ENCODE measurements at places on chromosomes 11 and 22.

GRCh38 chr11:71485466-71485865 is 32.5 kb downstream of the NADSYN1 start:
- H3K4me3 ChIP-seq, result no peak overlapping the region
- no peak for DNase-seq
- H3K4me1 ChIP-seq, result peaks cover 9% of the 10 kb centered on the region
- H3K36me3 ChIP-seq, result peaks cover 37% of the 10 kb centered on the region

DNA sequence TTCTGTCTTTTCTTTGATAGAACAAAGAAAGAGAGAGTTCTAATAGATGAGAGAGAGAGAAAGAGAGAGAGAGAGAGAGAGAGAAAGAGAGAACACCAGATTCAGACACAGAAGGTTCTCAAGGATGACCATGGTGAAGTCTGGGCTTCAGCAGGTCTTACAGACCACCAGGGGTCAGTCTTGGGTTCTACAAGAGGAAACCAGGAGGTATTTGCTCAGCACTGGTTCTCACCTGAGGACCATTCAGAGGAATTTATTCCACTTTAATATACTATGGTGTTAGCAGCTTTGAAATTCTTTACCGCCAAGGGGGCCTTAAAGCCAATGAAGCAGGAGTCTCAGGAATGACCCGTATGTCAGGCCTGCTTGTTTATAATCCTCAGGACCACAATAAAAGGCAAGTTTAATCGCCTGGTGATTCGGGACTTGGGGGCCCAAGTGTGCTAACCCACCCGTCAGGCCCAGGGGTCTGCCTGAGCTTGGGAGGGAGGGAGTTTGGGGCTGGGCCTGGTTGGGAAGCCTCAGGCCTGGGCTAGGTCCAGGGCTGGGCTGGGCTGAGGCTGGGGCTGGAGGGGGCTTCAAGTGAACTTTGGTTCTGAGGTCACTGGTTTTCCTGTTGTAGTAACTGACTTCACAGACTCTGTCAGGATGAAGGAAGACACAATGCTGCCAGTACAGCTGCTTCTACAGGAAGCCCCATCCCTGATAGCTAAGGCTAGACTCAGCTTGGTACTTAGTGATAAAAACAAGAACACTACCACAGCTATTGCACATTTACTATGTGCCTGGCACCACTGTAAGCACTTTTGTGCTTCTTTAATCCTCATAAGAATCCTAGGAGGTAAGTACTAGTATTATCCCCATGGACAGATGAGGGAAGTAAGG is 179.2 kb upstream of the ZBED5 start:
- H3K27me3 ChIP-seq, result no peaks in the 10 kb centered on the region
- peak overlapping the region; percentile 58 for H3K27ac ChIP-seq
- H3K4me1 ChIP-seq, result peaks cover 11% of the 10 kb centered on the region

GRCh38 chr11:82903843-82904586 is 2.5 kb downstream of the DDIAS start:
- no peaks in the 10 kb centered on the region for H3K27me3 ChIP-seq
- H3K27ac ChIP-seq, result no peak overlapping the region

GRCh38 chr11:44600839-44601383 is 35.4 kb downstream of the CD82 start:
- H3K4me3 ChIP-seq, result no peak overlapping the region
- H3K27ac ChIP-seq, result peak overlapping the region; percentile 31
- H3K27me3 ChIP-seq, result no peaks in the 10 kb centered on the region
- H3K36me3 ChIP-seq, result peaks cover 87% of the 10 kb centered on the region
- H3K4me1 ChIP-seq, result peaks cover 14% of the 10 kb centered on the region
- no peak for DNase-seq

GRCh38 chr11:70481625-70482528 is 83.5 kb downstream of the CTTN start:
- no peak overlapping the region for H3K27ac ChIP-seq
- no peaks in the 10 kb centered on the region for H3K4me1 ChIP-seq
- H3K36me3 ChIP-seq, result no peaks in the 10 kb centered on the region
- no peak for DNase-seq
- no peak overlapping the region for H3K4me3 ChIP-seq

DNA sequence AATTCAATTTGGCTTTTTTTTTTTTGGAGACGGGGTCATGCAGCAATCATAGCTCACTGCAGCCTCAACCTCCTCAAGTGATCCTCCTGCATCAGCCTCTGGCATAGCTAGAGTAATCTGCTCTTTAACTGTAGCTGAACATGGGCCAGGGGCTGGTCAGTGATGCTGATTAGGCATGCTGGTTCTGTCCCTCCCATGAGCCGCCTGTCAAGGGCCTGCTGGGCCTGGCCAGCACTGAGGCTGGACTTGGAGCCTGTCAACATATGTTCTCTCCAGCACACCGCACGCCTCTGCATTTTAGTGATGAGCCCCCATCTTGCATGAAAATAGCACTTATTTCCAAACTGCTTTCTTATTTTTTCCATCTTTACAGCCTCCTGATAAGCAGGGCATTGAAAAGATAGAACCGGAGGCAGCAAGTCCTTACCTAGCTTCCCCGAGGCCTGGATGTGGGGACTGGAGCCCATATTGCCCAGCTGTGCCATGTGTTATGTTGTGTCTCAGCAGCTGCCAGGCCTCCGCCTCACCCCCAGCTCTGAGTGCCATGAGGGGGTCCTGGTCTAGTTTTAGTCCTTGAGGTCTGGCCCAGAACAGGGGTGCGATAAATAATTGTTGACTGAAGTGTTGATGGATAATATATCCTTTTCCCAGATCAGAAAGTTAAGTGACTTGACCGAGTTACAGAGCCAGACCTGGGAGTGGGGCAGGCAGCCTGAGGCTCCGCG is 80.0 kb downstream of the CTTN start:
- H3K36me3 ChIP-seq, result no peaks in the 10 kb centered on the region
- H3K4me3 ChIP-seq, result no peak overlapping the region
- DNase-seq, result no peak

DNA sequence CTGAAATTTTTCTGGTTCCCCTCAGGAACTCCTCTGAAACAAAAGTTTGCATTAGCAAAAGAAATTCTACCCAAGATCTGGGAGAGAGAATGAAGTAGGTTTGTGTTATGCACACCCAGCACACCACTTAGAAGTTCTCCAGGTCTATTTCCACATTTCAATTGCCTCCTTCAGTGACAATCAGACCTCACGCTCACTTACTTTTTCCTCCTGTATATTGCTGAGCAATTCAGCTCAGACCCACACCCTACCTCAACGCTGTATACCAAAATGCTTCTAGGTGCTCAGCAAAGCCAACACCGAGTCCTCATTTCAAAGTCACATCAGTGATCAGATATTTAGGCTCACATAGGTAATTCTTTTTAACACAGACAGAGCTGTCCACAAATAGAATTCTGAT is 19.2 kb downstream of the MRGPRX3 start:
- no peaks in the 10 kb centered on the region for H3K4me1 ChIP-seq
- no peaks in the 10 kb centered on the region for H3K36me3 ChIP-seq
- H3K4me3 ChIP-seq, result no peak overlapping the region
- peaks cover 7% of the 10 kb centered on the region for H3K27me3 ChIP-seq

- no peak overlapping the region for H3K27ac ChIP-seq
- no peaks in the 10 kb centered on the region for H3K27me3 ChIP-seq
- H3K36me3 ChIP-seq, result peaks cover 43% of the 10 kb centered on the region
- no peaks in the 10 kb centered on the region for H3K4me1 ChIP-seq
Observed at GRCh38 chr11:121522043-121522941, 69.5 kb upstream of the SORL1-AS1 start.

DNA sequence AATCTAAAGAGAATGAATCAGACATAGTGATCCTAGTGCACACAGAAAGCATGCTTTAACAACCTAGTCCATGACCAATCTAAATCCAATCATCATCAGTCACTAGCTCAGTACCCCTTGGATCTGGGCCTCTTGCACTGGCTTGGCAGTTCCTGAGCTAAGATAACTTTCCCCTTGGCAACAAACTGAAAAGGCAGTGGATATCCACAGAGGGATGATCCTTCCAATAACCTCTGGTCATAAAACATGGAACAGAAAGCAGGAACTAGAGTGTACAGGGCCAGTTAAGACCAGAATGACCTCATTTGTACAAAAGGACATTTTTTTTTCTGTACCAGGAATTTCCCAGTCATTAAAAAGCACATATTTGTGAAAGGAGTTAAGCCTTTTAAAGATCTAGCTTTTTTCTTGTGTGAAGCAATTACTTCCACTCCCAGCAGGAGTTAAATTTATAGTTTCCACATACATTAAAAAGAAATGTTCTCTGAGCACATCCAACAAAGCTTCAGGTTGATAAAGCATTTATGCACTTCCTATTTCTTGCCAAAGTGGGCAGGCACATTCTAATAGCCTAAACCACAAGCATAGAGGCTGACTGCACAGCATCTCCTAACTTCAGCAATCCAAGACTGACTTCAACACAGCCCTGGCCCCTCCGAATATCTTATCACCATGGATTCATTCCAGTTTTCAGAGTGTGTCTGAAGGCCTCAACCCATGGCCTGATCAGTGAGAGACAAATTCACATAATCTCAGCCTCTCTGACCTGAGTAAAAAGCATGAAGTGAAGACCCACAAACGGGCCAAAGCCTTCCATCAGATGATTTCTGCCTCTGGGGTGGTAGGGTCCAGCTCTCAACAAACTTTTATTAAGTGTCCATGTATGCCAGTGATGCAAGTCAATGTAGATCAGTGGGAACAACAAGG is 29.9 kb downstream of the GUCY1A2 start:
- H3K27ac ChIP-seq, result peak overlapping the region; percentile 59
- H3K36me3 ChIP-seq, result no peaks in the 10 kb centered on the region
- H3K4me3 ChIP-seq, result no peak overlapping the region
- H3K27me3 ChIP-seq, result no peaks in the 10 kb centered on the region

- H3K36me3 ChIP-seq, result no peaks in the 10 kb centered on the region
- H3K27me3 ChIP-seq, result no peaks in the 10 kb centered on the region
- H3K4me1 ChIP-seq, result no peaks in the 10 kb centered on the region
- H3K27ac ChIP-seq, result no peak overlapping the region
- no peak overlapping the region for H3K4me3 ChIP-seq
Observed at GRCh38 chr11:110728883-110729282, 16.6 kb upstream of the ARHGAP20 start.

DNA sequence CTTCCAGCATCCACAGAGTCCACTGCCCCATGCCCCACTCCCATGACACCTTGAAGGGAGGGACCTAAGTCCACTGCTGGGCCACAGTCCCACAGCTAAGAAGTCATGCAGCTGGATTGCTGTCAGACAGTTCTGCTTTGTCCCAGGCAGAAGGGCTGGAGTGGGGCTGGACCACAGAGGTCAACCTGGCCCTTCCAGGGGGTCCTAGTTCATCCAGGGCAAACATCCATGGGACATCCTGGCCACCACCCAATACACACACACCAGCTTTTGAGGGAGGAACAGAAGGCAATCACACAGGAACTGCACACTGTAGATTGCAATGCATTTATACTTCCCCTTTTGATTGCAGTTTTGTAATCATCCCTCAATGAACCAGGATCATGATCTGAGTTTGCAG is 11.3 kb upstream of the APOL4 start:
- no peak for DNase-seq
- H3K27ac ChIP-seq, result no peak overlapping the region
- no peaks in the 10 kb centered on the region for H3K4me1 ChIP-seq

- H3K4me3 ChIP-seq, result no peak overlapping the region
- peaks cover 93% of the 10 kb centered on the region for H3K27me3 ChIP-seq
- no peaks in the 10 kb centered on the region for H3K36me3 ChIP-seq
- H3K4me1 ChIP-seq, result peaks cover 8% of the 10 kb centered on the region
- no peak for DNase-seq
Observed at GRCh38 chr11:69909561-69910518, 90.6 kb upstream of the FGF3 start.

DNA sequence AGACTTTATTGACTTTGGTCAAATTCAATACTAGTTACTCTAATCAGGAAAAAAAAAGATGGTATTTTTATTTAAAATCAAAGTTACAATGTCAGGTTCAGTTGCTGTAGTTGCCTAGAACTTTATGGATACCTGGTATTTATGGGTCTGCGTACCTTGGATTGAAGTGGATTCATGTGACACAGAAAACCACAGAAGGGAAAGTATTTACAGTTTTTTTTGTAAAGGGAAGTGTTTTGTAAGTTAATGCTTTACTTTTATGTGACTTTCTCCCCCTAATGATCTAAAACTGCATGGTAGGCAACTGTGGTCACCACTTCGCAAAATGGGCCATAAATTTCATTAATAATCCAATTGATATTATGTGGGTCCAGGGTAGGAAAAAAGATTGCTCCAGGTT is 65.2 kb upstream of the ADA2 start:
- H3K4me1 ChIP-seq, result no peaks in the 10 kb centered on the region
- no peaks in the 10 kb centered on the region for H3K36me3 ChIP-seq
- DNase-seq, result no peak
- no peak overlapping the region for H3K4me3 ChIP-seq
- H3K27me3 ChIP-seq, result peaks cover 46% of the 10 kb centered on the region

GRCh38 chr22:48445113-48445827 is 1382.4 kb downstream of the BRD1 start:
- H3K27ac ChIP-seq, result no peak overlapping the region
- DNase-seq, result no peak
- H3K27me3 ChIP-seq, result peaks cover 54% of the 10 kb centered on the region
- H3K4me1 ChIP-seq, result no peaks in the 10 kb centered on the region
- no peaks in the 10 kb centered on the region for H3K36me3 ChIP-seq
- H3K4me3 ChIP-seq, result no peak overlapping the region

DNA sequence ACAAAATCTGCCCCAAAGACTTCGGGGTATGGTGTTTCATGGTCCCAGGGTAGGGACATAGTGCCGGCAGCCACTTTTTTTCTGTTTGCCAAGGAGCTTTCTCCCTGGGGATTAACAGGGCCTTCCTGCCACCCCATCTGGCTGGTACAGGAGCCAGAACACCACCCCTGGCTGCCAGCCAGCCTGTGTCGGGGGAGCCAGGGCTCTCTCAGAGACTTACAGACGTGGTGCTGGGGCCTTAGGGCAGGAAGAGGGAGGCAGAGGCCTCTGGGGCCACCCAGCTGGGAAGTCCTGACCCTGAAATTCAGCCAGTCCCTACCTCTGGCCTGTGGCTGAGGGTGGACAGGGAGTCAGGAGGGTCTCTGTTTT is 52.4 kb upstream of the CDON start:
- H3K27me3 ChIP-seq, result no peaks in the 10 kb centered on the region
- peak overlapping the region; percentile 29 for H3K27ac ChIP-seq
- H3K4me3 ChIP-seq, result no peak overlapping the region

DNA sequence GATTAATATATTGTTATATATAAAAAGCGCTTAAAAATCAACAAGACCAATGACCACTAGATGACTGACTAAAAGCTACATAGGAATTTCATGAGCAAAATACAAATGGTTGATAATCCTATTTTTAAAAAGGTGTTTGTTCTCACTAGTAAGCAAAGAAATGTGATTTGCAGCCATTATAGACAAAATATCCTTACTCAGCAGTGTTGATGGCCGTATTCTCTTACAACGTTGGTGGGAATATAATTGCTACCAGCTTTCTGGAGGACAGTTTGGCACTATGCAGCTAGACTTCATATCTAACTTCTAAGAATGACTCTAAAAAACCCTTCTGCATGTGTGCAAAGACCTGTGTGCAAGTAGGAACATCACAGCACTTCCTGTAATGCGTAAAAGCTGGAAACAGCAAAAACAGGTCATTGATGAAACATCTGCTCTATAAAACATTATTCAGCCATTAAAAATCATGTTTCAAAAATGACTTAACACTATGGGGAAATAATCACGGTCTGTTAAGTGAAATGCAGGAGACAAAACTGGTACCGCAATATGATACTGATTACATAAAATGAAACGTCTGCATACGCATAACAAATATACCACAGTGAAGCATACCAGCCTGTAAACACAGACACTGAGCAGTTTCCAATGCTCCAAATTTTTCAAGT is 70.1 kb upstream of the LINC01488 start:
- no peaks in the 10 kb centered on the region for H3K36me3 ChIP-seq
- H3K27ac ChIP-seq, result no peak overlapping the region
- no peak for DNase-seq
